ENCODE measurements at places on chromosomes 6 and 20.

DNA sequence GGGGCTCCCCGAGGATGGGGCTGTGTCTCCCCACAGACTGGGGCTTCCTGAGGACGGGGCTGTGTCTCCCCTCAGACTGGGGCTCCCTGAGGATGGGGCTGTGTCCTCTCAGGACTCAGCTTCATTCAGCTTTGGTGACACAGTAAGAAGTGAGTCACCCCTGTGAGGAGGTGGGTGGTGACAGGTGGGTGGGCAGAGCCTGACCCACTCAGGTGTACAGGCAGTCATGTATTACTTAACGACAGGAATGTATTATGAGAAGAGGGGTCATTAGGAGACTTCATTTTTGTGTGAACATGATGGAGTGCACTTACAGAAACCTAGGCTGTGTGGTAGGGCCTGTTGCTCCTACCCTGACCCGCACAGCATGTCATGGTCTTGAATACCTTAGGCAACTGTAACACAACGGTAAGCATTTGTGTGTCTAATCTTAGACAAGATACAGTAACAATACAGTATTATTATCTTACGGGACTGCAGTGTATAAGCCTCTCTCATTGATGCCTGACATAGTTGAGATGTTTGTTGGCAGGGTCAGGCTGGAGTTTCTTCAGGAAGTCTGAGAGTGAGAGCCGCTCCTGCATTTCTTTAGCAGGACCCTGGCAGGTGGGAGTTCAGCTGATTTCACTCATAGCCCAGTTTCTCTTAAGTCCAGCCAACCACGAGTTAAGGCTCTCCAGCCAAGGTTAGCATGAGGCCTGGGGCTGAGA lies 10.9 kb upstream of the PGC start:
- no peak for DNase-seq

GRCh38 chr6:21972516-21972915 lies 324.3 kb downstream of the PRL start:
- no peak for DNase-seq

- no peak for DNase-seq
Observed at GRCh38 chr20:50298554-50299324, 108.1 kb downstream of the CEBPB start.

- no peak for DNase-seq
Observed at GRCh38 chr6:152351742-152352141, 285.4 kb downstream of the SYNE1 start.

DNA sequence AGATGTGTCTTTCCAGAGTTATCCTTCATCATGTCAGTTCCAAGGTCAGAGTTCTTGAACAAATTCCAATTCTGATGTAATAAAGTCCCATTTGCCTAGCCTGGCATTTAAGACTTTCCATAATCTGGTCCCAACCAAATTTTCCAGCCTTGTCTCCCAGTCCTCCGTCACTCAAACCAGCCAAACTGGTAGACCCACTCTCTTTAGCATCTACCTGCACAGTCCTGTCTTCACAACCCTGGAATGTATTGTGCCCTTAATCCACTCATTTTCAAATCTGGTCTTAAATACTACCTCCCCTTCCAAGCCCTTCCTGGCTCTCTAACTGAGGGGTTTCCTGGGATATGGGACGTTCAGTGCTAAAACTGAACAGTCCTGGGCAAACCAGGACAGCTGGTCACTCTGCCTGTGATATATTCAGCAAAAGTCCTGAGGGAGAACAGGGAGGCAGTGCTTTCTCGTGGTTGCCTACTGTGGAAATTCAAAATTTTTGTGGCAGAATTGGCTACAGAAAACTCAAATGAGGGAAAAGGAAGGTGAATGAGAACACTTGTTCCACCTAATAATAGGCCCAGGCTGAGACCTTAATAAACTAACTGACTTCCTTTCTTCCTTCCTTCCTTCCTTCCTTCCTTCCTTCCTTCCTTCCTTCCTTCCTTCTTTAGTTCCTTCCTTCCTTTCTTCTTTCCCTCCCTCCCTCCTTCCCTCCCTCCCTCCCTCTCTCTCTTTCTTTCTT lies 10.8 kb upstream of the AKAP7 start:
- DNase-seq = no peak

GRCh38 chr6:11785415-11785773 lies 6.8 kb upstream of the ADTRP start:
- DNase-seq = no peak

DNA sequence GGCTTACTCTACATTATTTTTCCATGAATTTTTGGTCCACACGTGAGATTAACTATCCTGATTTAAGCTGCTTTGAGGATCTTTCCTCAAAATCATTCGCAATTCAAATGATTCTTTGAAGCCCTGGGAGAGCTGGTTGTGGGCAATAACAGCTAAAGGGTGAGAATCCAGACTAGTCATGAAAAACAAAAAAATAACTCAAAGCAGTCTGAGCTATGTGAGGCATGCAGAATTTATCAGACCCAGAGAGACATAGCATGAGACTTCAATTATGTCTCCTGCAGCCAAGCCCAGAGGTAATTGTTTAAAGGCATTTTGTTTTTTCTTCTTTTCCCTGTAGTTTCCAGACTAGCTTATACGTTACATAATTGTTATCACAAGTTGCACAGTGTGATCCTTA lies 517.3 kb upstream of the PTCHD4 start:
- no peak for DNase-seq

DNA sequence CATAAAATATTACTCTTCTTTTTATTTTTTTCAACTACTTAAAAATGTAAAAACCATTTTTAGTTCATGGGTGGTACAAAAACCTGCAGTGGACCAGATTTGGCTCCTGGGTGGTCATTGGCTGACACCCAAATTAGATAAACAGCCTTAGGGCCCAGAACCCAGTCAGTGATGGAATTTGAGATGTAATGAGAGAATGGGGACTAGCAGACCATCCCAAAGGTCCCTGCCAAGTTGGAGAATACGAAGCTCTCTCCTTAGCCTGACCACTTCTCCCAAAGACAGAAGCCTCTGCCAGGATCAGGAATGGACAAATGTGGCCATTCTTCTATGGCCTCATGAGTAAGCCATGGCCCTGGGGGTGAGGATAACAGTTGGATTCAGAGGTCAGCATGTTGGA lies 194.7 kb downstream of the NFATC2 start:
- DNase-seq = no peak

DNA sequence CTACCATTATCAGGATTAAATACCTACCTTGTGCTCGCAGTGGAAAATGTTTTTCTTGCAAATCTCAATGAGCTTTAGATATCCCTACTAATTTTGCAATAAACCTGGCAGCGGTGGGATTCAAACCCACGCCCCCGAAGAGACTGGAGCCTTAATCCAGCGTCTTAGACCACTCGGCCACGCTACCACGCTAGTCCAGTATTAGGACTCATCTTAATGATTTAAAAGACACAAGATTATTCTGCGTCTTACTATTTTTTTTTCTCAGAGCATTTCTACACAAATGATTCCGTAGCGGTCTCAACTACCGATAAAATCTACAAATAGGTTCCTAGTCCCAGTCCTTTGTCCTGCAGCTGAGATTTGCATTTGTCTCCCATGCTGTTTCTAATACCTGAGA lies 35.2 kb upstream of the ZSCAN23 start:
- DNase-seq = no peak

DNA sequence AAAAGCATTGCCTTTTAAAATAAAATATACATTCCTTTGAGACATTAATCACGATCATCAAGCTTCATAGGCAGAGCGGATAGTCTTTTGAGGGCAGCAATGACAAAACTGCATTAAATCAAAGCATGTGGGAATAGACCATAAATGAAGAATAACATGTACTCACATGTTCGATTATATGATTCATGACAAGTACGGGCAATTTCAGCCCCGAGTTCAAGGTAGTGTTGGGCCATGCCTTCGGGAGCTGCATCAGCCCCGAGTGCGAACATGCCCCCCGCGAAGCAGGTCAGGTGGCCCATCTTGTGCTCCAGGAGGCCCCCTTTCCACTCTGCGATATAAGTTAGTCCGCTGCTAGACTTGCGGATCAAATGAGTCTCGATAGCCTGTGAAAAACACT lies 111.0 kb upstream of the FAM184A start:
- no peak for DNase-seq

DNA sequence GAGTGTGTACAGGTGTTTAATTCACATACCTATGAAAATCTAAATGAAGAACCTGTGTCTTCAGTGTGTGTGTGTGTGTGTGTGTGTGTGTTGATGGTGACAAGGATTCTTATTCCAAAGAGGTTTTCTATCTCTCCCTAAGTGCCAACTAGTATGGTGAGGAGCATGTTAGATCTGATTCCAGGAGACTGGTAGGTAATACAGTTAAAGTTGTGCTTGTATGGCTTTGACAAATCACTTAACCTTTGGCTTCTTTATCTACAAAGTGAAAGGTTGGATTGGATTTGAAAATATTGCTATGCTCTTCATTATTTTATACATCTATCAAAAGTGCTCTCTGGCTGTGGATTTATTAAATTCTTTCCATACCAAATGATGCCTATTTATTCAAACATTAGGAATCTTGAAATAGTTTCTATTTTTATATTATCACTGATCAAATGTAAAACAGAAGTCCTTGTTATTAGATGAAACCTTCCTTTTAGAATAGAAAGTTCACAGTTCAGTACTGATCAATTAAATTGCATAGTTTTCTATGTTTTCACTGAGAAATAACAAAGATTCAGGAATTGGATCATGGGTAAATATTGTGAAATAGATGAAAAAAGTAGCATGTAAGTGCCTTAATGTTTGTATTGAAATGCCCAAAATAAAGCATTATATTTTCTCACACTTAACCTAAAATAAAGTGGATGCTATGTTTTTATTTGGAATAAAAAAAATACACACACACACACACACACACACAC lies 84.4 kb upstream of the MLIP start:
- no peak for DNase-seq

DNA sequence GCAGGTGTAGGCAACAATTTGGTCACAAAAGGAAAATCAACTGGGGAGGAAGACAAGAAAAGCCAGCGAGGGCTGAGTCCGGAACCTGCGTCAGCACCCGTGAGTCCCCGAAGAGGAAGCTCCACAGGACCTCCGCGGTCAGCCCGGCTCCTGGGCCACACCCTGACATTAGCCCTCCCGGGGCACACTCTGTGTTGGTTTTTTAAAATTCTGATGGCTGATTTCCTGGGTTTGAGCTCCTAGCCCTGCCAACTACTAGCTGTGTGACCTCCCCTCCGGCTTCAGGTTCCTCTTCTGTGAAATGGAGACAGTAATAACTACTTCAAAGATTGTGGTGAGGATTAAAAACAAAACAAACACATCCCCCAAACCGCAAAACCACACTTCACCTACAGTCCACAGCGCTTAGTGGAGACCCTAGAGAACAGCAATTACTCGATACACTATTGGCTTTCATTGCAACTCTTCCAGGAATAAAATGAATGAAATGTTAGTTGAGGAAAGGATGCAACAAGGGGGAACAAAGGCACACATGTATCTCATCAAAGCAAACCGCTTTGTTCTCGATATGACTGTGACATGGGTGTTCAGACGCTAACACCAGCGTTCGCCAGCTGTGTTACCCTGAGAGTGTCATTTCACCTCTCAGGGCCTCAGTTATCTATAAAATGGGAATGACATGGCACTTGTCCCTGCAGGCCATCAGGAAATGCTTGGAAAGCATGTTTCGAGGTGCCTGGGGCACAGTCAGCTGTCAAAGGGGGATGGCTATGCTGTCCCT lies 985 bp downstream of the ZBP1 start:
- DNase-seq = no peak

- DNase-seq = no peak
Observed at GRCh38 chr20:58145506-58146080, 82.9 kb downstream of the ANKRD60 start.

DNA sequence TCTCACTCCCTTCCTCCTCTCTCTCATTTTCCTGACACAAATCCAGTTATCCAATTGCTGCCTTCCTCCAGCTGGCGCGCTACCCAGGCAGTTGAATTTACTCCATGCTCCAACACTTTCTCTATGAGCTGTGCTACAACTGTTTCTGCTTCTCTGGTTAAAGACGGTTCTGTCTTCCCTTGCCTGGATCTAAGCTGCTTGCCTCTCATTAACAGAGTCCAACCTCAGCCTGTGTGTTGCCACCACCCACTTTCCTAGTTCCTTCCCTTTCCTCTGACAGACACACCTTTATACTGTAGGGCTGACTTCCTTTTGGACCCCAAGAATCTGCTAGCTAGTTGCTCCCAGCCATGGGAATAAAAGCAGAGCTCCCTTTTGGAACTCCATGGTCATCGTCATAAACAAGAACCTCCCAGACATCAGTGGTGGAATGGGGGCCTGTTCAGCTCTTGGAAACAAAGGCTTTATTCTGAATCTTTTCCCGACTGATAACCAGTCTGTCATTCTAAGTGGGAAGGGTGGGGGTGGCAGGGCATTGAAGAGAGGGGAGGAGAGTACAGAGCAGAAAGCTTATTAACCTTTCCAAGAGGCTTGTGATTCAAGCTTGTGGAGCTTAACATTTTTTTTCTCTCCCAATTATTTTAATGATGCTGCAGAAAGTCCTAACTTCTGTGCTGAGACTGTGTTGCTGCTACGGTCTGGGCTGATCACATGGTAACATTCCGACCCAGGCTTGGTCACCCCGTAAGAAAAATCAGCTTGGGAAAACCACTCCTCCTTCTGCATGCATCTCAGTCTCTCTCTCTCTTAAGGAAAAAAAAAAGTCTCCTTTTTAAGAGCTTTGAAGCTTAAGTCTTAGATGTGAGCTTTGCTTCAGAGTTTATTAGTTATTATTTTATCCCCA lies 31.3 kb upstream of the BMP2 start:
- DNase-seq = no peak

DNA sequence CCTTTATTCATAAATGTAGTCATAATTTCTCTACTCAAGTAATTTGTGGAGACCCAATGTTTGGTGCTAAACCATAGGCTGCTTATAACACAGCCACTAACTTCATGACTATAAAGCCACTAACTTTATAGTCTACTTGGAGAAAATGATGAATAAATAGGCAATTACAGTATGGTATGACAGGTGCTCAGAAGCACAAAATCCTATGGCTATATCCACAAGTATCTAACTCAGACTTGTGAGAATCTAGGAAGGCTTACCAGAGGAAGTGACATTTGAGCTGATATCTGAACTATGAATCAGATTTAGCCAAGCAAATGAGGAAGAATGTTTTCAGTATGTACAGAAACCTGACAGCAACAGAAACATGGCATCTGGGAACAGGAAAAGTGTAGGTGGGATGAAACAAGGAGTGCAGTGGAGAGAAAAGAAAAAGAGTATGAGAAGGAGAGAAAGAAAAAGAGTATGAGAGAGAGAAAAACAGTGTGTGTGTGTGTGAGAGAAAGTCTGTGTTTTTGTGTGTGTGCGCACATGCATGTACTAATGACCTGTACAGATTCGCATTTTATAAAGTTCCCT lies 59.9 kb downstream of the REV3L start:
- DNase-seq = no peak

GRCh38 chr20:4299773-4300172 lies 284.4 kb upstream of the RNF24 start:
- DNase-seq = no peak

Measured in NCI-H1092 treated with DMSO at 0.1 percent for 48 hours (cell line).